ENCODE measurements at places on chromosomes 11 and 22.

DNA sequence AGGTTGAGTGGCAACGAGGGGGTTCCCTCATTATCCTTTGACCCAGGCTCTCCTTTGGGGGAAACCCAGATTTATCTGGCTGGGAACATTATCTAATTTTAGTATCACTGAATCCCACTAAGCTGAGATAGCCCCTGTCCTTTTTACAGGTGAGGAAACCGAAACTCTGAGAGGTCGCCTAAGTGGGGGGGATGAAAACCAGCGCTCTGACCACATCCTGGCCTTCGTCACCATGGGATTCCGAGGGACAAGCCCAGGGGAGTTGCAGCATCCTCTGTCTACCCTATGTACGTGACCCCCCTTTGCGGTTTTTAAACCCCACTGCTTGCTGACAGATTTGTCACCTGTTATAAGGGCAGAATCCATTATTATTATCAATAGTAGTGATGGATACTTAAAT, 61.0 kb downstream of the ISX start:
- DNase-seq, result no peak

- no peak for DNase-seq
These were observed 880.8 kb downstream of the FAM181B start for GRCh38 chr11:81852896-81853295.

- DNase-seq, result no peak
These were observed 68.7 kb downstream of the ZNRF3 start for GRCh38 chr22:28951969-28952521.

DNA sequence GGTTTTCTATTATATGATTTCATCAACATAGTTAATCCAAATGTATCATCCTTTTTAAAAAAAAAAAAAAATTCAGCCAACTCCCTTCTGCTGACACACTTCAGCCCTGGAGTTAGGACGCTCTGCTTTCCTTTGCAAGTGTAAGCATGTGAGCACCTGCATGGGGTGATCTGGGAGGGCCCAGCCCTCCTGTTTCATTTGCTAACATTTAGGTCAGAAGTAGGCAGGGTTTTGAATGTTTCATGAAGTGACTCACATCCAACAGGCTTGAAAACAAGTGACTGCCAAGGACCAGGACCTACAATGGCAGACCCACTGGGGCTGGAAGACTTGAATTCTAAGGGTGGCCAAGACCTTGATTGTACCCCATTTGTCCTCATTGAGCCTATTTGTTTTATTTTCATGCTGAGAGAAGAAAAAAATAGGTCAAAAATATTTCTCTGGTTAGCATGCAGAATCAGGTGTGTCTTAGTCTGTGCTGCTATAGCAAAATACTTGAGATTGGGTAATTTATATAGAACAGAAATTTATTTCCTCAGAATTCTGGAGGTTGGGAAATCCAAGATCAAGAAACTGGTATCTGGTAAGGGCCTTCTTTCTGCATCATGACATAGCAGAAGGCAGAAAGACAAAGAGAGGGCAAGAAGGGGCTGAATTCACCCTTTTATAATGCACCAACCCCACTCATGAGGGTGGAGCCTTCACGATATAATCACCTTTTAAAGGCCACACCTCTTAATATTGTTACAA, 137.6 kb downstream of the CD44 start:
- DNase-seq, result no peak

GRCh38 chr22:22480940-22481339, 27.6 kb downstream of the ZNF280B start:
- no peak for DNase-seq

DNA sequence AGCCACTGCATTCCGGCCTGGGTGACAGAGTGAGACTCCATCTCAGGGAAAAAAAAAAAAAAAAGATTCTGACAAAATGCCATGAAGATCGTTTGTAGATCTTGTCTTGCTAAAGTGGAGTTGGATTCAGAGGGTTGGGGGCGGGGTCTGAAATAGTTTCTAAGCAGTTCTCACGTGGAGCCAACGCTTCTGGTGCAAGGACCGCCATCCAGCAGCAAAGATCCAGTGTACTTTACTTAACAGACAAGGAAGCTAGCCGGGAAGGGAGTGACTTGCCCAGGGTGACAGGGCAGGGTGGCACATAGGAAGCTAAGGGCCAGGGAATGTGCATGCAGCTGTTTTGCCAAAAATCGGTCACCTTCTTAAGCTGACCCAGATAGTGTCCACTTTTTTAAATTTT, 27.4 kb downstream of the APOL1 start:
- no peak for DNase-seq

- DNase-seq, result no peak
These were observed 1441.8 kb downstream of the TBC1D22A start for GRCh38 chr22:48204296-48204695.

DNA sequence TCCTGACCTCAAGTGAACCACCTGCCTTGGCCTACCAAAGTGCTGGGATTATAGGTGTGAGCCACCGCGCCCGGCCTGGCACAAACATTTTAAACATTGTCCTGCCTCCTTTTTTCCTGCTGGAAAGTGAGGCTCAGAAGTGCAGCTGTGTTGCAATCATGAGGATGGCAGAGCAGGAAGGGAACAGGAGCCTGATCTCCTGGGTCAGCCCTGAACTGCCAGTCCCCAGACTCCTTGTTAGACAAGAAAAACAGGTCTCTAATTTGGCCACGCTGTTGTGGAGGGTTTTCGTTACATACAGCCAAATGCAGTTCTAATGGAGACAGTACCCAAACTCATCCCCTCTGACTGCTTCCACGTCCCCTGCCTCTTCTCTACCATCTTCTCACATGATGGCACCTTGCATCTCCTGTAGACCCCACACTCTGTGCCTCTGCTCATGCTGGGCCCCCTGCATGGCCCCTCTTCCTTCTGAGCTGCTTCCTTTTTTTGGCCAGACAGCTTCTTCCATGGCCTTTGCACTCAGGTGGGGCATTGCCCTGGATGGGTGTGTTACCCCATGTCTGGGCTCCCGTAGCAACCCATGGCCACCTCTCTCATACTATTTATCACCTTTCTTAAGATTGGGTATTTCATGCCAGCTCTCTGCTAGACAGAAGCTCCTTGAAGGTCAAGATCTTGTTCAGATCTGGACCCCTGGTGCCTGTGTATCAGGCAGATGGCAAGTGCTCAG, 227.1 kb downstream of the CEP164 start:
- no peak for DNase-seq

DNA sequence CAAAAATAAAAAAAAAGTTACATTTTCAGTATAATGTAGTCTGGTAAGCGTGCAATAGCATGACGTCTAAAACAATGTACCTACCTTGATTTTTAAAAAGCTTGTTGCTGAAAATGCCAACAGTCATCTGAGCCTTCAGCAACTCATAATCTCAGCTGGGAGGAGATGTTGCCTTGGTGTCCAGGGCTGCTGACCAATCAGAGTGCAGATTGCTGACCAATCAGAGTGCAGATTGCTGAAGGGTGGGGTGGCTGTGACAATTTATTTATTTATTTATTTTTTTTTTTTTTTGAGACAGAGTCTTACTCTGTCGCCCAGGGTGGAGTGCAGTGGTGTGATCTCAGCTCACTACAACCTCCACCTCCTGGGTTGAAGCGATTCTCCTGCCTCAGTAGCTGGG, 17.8 kb downstream of the ZBED4 start:
- DNase-seq, result no peak

GRCh38 chr22:32407936-32408335, 4.1 kb downstream of the RTCB start:
- no peak for DNase-seq

DNA sequence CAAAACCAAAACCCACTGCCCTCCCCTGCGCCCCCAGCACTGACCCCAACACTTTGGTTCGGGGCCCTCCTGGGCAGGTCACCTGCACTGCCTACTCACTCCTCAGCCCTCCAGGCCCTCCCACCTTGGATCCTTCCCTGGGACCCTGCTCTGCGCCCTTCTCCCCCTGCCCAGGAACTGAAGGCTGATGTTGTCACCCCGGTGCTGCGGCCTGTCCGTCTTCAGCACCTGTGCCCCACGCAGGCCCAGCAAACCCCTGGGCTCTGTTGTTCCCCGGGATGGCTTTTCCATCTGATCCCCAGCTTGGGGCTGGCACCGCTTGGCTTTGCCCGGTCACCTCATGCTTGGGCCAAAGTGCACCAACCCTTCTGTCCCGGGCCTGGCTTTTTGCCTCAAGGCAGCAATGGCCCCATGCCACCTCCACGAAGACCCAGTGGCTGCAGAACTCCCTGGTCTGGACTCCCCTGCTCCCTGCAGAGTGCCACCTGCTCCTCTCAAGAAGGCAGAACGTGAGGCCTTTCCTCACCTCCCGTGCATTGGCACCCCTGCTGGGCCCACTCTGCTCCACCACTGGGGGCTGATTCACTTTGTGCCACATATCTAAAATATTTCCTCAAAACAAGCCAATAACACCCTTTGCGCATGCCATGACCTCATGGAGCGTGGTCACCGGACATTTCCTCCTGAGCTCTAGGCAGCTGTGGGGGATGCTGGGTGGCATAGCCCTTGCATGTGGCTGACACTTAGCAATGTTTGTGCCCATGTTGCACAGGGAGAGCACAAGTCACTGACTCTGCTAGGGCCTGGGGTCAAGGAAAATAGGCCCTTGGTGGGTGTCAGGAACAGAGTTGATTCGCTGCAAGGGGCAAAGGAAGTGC, 8.8 kb downstream of the PPM1F start:
- DNase-seq, result no peak

DNA sequence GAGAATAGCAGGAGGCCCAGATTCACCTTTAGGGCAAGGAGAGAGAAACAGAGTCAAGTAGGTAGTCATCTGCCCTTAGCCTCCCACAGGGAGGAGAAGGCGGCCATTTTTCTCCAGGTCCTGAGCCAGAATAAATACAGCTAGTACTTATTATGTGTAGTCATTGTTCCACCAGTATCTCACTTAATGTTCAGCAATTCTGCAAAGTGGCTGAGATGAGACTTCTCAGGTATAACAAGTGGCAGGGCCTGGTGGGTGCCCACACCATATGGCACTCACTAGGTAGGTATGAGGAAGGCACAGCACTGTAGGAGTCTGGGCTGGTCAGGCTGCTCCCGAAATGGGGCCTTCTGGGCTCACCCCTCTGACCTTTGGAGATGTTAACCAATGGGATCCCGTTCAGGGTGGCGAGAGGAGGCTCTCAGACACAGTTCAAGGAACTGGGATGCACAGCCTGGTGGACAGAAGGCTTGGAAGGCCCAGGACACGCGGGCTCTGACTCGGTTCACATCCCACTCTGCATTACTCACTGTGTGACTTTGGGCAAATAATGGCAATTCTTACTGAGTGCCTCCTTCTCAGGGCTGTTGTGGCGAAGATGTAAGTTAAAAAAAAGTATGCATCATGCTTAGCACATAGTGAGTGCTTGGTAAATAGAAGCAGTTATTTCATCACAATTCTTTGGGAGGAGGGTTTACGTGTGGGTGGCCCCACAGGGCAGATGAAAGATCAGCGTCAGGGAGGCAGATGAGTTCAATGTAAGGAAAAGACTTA, 25.1 kb downstream of the RTN4RL2 start:
- no peak for DNase-seq

- no peak for DNase-seq
These were observed 378 bp downstream of the OR51D1 start for GRCh38 chr11:4637662-4638047.

DNA sequence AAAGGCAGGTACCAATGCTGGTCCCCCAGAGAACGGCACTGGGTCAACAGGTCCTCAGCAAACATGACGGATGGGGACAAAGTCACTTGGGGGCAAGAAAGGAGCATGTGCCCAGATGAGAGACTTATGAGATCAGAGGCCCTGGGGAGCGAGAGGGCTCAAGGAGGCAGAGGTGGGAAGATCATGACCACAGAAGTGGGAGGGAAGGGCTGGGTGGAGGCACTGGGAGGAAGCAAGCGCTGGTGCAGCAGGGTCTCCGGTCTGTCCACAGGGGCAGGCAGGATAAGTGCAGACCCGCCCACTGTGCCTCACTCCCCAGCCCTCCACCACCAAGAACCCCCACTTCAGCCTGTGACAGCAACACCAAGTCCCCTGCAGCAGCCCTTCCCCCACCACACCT, 10.9 kb downstream of the ELFN2 start:
- no peak for DNase-seq

- DNase-seq, result no peak
These were observed 897.2 kb downstream of the TBC1D22A start for GRCh38 chr22:47659467-47660223.

DNA sequence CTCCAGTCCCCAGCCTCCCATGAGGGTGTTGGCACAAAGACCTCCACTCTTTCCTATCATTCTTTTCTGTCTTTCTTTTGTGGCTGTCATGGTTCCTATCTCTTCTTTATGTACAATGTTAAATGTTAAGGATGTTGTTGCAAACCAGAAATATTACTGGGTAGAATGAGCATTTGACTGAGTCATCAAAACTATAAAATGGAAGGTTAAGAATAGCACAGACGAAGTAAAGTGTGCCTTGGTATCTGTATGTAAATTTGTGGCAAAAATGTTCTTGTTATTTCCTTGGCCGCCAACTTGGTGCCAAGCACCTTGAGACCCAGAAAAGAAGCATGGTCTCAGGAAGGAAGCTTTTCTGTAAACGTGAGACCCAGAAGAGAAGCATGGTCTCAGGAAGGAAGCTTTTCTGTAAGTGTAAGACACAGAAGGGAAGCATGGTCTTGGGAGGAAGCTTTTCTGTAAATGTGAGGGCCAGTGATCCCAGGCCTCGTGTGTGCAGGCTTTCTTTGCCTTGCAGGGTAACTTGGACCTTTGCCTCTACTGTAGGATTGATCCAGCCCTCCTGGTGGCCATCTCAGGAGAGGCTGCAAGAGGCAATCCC, 6.7 kb upstream of the PKP3 start:
- no peak for DNase-seq

DNA sequence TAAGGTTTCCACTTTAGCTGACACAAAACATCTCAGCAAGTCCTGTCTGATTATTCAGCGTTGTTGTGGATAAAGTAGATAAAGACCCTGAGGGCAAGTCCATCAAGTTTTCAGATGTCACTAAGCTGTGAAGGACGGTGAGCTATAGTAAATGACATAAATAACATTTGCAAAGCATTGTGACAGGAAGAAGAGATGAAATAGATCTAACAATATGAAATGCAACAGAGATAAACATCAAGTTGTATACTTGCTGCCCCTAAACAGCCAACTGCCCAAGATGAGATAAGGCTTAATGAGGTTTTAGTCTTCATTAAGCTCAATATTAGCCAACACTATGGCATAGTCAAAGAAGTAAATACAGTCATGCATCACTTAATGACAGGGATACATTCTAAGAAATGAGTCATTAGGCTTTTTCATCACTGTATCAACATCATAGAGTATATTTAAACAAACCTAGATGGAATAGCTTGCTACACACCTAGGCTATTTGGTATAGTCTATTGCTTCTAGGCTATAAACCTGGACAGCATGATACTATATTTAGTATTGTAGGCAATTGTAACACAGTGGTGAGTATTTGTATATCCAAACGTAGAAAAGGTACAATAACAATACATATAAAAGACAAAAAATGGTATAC, 625.1 kb upstream of the ANO5 start:
- peak; percentile 21 for DNase-seq

DNA sequence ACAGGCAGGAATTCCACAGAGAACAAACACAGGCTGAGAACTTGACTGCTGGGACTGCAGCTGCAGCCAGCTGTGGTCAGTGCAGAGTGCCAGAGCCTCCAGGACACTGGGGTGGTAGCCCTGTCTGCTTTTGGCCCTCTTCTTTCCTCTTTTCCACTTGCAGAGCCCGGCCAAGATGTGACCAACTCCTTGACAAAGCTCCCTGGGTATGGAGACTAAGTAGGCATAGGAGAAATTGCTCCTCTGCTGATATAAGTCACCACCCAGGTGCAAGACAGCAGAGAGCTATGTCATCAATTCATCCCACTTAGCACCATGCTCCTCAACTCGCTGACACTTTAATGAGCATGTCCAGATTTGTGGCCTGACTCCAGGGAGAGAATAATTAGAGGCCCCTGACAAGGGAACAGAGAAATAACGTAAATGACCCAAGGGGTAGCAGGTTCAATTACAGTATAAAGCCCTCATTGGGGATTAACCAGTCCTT, 369.4 kb upstream of the B3GAT1 start:
- no peak for DNase-seq

Measured in NCI-H774 (cell line).